Amniotic epithelial cell (primary cell): ENCODE measurements at places on chromosomes 11 and 22.

DNA sequence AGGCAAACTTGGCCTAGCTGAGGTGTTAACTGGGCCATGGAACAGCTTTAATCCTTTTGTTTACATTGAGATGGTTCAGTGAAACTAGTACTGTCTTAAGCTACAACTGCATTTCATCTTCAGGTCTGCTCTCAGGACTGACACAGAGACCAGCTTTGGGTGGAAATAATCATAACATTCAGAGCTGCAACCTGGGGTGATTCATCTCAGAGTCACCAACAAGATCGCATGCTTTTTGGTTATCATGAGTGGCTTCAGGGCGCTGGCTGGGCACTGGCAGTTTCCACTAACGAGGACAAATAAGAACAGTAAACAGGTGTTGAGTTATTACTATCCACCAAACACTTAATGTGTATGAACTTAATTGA lies 60.9 kb upstream of the PAX6 start:
- DNase-seq = no peak

DNA sequence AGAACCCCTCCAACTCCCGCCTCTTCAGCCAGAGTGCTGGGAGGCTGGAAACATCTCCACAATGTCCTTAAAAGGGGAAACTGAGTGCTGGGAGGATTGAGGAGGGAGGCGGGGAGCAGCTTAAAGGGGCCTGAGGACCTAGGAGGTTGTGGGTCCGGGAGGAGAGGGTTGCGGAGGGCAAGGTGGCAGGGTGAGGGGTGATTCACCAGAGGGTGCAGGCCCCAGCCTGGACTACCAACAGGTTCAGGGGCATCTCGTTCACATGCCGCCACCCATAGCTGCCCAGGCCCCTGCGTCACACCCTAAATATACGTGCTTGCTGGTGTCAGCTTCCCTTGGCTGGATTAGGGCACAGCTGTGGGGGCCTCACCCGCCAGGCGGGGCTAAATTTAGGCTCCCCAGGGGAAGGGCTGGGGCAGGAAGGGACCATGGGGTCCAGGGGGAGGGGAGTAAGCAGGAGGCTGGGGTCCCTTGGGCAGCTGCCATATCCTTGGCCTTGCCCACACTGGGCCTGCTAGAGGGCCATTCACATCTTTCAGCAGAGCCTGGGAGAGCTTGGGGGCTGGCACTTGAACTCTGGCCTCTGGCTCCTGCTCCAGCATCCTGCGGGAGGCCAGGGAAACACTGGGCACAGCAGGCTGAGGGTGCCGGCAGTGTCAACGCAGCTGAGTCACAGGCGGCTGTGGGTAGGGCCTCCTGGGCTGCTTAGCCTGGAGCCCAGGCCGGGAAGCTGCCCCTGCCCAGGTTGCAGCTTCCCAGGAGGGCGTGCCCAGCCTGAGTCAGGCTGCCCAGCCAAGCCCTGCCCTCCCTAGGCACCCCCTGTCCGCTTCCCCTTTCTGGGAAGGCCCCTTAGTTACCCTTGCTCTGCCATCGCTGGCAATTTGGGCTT lies 1.3 kb downstream of the EHBP1L1 start:
- DNase-seq = peak; percentile 62

- DNase-seq = no peak
Measured at GRCh38 chr22:30371981-30372380, 15.2 kb downstream of the CCDC157 start.

DNA sequence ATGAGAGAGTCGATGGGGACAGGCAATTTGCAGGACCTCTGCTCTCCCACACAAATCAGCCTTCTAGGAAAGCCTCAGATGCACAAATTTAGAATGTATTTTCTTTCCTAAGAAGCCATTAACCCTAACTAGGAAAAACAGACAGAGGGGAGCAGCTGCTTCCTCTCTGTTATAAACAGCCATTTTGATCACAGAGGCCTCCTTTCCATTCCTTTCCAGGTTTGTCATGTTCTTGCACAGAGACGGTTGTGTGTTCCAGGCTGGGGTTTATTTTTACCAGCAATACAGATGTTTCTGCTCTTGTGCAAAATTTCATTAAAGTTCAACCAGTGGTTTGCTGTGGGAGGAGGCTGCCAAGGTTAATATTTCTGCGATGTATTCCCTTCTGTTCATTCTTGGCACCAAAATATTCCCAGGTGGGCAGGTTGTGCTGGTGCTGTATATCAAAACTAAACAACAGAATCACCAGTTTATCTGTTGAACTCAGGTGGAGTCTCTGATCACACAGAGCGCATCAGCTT lies 90.2 kb downstream of the NAV2 start:
- DNase-seq = no peak

- no peak for DNase-seq
Measured at GRCh38 chr11:57230791-57231538, 6.1 kb downstream of the APLNR start.

DNA sequence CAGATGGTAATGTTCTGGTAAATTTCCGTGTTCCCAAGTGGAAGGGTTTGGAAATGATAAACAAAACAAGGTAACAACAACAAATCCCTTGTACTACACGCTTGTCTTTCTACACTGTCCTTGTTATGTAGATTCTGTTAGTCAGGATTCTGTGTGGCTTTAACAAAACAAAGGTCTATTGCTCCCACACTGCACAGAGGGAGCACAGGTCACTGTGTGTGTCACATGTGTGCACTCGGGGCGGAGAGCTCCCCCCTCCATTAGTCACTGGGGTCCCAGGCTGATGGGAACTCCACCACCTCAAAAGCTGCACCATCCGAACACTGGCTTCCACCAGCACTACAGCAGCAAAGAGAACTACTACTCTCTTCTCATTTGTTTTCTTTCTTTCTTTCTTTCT lies 227.9 kb downstream of the NTM start:
- no peak for DNase-seq

DNA sequence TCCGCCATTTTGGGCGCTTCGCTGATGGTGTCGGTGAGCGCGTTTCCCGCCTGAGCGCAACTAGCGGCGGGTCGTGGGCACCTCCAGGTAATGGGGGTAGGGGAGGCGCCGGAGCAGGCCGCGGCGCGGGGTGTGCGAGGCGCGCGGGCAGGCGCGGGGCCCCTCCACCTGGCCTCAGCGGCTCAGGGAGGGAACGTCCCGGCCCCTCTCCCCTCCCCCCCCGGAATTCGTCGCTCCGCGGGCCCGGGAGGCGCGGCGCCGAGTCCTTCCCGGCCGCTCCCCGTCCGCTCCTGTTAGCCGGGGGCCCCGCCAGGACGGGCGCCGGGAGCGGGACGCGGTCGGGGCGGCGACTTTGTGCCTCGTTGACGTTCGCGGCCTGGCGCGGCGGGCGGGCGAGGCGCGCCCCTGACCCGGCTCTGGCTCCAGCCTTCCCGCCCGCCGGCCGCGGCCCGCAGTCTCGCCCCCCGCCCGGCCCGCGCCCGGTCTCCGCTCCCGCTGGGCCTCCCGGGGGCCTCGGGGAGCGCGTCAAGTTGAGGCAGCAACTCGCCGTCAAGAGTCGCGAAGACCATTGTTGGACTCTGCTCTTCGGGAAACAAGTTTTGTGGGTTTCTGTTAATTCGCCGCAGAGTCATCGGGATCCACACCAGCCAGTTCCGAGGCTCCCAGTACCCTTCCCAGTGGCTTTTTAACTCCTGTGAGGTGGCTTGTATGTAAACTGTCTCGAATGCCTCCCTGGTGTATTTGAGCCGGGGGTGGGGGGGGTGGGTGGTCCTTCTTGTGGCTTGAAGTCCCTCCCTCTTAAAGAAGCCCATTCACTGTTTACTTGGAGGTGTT lies at the start of gene PPP6R3:
Gene PPP6R3, plus strand, starts transcription at position 12 of the 834 bp plus-strand sequence. CDS start 76,913 bp downstream, outside the sequence.
- peak; percentile 35 for DNase-seq

DNA sequence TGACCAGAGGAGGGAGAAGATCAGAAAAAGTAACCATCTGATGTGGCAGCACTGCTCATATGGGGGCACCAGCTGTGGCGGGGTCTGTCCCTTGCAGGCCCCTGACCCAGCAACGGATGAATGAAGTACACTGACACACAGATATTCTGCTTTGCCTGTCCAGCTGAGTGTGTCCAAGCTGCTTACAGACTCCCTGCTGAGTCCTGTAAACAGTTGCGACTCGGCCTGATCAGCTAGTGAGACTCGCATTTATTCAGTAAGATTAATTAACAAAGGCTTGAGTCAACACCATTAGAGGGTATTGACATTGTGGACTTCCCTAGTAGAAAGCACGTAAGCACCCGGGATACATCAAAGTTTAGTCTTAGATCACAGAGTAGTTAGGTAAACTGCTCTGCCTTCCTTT lies 15.3 kb upstream of the OR10D3 start:
- no peak for DNase-seq

- no peak for DNase-seq
Measured at GRCh38 chr22:39613549-39613921, 43.0 kb downstream of the CACNA1I start.

DNA sequence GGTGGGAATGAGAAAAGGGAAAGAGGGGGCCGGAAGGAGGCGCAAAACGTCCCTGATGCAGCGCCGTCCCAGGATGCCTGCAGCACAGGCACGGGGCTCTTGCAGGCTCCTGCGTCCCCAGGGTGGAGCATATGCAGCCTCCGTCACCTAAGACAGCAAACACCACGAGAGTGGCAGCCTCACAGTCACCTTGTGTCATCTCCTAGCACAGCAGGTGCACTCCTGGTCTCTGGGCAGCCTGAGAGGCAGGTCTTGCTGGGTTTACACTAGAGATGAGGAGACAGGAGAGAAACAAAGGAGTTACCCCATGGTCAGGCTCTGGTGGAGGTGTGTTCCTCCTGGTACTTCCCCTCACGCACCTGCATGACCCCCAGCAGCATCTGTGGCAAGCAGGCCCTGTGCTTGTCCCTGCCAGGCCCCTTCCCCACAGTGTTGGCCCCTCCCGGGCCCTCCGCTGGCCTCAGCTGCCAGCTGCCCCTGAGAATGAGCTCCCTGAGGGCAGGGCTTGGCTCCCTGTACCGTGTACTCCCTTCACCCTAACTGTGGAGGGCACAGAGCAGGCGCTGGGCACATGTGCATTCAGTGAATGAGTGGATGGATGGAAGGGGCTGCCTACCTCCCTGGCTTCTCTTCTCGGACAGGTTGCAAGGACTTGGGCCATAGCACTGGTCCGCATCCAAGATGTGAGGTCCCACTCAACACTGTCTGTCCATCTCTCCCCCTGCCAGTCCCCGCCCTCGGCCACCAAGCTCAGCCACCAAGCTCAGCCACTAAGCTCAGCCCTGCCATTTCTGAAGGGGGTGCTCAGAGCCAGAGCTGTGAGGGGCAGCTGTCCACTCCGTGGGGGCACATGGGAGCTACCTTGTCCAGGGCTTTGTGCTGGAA lies 988.6 kb downstream of the BRD1 start:
- no peak for DNase-seq

- DNase-seq = no peak
Measured at GRCh38 chr11:44579302-44579761, 13.9 kb downstream of the CD82 start.

- DNase-seq = no peak
Measured at GRCh38 chr11:134230339-134230738, 5.9 kb downstream of the VPS26B start.

- DNase-seq = no peak
Measured at GRCh38 chr11:118641397-118642019, 34.1 kb downstream of the PHLDB1 start.

- peak; percentile 99 for DNase-seq
Measured at GRCh38 chr11:100876815-100877520, 189.9 kb downstream of the ARHGAP42 start.

GRCh38 chr11:14386895-14387480 lies 28.0 kb upstream of the RRAS2 start:
- DNase-seq = peak; percentile 86

GRCh38 chr11:96275801-96276594 lies 67.0 kb downstream of the MAML2 start:
- DNase-seq = peak; percentile 85

- DNase-seq = peak; percentile 43
Measured at GRCh38 chr22:46070215-46070802, 80.0 kb upstream of the PPARA start.

GRCh38 chr22:20441631-20442484 lies 4.2 kb upstream of the SCARF2 start:
- peak; percentile 80 for DNase-seq

DNA sequence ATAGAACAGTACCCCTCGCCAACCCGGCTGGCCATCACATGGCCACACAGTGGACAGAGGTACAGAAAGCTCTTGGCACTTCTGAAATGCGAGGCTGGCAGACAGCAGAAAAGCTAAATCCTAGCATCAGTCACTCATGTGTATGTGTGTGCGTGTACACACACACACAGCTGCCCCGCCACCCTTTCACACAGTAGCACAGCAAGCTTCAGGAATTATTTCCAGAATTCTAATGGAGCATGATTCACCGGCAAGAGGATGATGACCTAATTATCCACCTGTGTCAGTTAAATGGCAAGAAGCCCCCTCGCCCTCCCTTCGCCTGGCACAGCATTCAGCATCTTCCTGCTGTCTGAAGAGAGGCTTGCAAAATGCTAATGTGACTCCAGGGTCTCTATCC lies 336.0 kb downstream of the SHANK2 start:
- DNase-seq = no peak

DNA sequence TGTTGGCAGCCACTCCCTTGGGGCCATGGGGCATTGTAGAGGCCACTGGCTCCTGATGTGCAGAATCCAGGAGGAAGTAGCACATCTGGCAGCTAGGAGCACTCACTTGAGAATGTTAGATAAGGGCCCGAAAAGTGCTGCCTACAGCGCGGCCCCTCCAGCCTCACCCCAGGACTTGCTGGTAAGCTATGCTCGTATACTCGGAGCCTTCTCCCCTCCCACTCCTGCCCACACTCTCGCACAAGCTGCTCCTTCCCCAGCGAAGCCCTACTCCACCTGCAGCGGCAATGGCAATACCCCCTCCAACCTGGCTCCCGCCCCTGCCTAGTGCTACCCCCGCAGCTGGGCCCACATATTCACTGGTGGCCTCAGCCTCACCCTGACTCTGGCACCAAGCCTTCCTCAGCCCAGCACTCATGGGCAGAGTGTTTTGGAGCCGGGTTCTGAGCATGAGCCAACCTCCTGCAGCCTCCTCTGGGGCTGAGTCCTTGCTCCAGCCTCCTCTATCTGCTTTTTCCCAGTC lies 47.7 kb downstream of the PDE2A start:
- no peak for DNase-seq

DNA sequence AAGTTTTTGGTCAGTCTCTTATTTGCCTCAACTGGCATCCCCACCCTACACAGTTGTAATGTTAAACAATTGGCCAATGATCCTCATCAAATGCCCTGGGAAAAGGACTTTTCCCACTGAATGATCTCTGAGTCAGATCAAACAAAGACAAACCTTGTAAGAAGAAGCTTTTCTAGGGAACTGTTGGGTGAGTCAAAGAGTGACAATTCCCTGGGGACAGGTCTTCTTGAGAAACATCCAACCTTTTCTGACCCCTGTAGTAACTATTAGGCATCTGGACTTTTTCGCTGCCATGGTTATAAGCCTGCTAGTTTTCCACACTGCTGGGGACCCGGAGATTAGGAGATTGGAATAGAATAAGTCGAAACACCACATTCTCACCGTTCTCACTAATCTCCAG lies 789.8 kb upstream of the API5 start:
- DNase-seq = no peak

- DNase-seq = no peak
Measured at GRCh38 chr11:11586465-11586864, 35.3 kb downstream of the GALNT18 start.

DNA sequence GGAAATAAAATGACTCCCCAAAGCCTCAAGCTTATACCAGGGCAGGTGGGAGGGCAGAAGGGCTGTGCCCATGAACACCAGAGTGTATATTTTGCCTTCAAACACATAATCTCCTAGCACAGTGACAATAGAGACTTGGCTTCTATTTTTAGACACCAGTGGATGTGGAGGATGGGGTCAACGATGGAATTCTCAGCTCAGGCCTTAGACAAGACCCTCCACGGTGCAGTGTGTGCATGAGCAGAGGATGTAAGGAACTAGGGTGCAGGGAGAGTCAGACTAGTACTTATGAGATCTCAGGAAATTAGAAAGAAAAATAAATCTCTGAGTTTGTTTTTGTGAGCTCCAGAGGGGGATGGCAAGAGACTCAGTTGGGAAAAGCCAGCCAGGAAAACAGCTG lies 113.6 kb upstream of the CADM1 start:
- no peak for DNase-seq
